Nephron progenitor cell (in vitro differentiated cells): ENCODE measurements at places on chromosomes 4 and X.
A peak's percentile ranks its signal among the peaks of the same experiment; 100 is the strongest.

DNA sequence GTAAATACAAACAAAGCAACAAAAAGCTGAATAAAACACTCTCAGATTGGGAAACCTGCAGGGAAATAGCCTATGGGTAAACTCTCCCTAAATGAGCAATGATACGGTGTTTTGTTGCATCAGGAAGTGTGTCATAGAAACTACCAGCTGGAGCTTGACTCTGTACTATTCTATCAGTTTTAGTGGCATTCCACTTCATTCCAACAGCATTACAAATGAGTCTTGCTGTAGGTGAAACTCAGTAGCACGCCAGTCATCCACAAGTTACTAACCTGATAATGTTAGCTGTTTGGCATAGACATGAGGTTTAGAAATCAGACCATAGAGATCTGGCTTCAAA, 24.9 kb downstream of the FGFBP1 start:
- H3K36me3 ChIP-seq: no peaks in the 10 kb centered on the region
- H3K4me3 ChIP-seq: no peak overlapping the region
- peaks cover 6% of the 10 kb centered on the region for H3K4me1 ChIP-seq
- H3K27ac ChIP-seq: no peak overlapping the region
- H3K27me3 ChIP-seq: peaks cover 9% of the 10 kb centered on the region

DNA sequence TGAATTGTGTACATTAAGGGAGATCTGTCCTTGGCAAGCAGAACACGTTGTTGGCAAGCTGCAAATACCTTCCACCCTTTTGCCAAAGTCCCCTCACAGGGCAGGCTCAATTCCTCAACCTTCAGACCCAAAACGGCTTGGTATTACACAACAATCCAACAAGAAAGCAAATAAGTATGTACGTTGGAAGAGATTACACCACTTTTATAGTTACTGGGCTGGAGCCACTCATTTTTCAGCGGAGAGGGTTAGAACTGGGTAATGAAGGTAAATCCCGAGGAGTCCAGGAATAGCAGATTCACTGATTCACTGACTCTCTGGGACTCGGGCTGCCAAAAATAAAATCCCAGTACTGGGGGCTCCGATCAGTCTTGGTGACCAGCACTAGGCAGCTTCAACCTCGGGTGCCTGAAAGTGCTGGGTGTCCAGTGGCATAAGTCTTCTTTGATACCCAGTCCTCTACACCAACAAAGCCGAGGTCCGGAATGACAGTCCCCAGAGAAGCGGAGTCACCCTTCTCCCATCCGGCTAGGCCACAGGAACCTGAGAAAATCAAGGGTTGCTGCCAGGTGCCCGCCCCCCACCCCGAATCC, 587 bp downstream of the TIMM8A start:
- DNase-seq: no peak
- H3K36me3 ChIP-seq: peaks cover 18% of the 10 kb centered on the region
- H3K27me3 ChIP-seq: no peaks in the 10 kb centered on the region
- H3K4me3 ChIP-seq: peak overlapping the region; percentile 89
- H3K27ac ChIP-seq: no peak overlapping the region

DNA sequence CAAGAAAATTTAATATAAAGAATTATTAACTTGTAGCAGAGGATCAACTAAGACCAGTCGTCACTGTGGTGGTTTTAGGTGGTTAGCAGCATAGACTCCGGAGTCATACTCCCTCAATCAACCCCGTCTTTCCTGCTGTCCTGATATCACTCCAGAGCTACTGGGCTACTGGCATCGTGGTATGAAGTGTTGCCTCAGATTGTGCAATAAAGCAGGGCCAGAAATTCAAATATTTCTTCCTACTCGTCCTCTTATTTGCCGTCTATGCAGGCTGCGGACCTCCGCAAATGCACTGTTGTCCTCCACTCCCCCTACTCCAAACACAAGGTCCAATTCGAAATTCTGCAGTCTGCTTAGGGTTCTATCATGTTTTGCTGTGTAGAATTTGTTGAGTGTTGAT, 1.2 kb upstream of the MAGEA10 start:
- no peaks in the 10 kb centered on the region for H3K4me1 ChIP-seq
- no peak for DNase-seq

- H3K27ac ChIP-seq: no peak overlapping the region
- H3K4me3 ChIP-seq: no peak overlapping the region
- no peak for DNase-seq
- no peaks in the 10 kb centered on the region for H3K27me3 ChIP-seq
- no peaks in the 10 kb centered on the region for H3K36me3 ChIP-seq
Observed at GRCh38 chr4:21652508-21653231, 295.9 kb downstream of the KCNIP4 start.

DNA sequence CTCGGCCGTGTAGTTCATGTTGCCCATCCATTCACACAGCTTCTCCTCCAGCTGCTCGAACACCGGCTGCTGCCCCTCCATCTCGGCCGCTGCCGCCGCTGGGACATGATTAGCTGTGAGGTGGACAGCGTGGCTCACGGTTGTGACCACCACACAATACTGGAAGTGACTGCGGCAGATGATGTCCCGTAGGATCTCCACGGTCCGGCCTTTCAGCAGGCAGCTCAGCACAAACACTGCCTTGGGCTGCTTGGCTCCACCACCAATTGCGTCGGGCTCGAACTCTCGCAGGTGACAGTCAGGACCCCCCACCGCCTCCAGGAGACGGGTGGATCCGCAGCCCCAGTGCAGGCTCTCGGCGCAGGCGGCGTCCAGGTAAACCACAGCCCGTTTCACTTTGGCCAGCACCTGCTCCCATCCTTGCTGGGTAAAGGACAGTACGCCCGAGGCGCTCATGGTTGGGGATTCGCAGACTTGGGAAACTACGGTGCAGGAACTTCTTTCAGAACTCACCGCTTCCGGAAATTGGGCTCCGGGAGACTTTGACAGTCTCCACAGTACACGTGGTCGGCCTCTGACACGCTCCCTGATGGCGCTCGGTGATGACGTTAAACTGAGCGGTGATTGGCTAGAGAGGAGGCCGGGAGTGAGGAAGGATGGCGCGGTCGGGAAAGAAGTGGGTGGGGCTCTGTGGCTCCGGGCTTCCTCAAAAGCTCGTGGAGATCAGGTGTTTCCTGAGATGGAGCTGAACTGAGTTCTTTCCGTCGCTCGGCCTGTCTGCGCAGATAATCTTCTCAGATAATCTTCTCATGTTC, at the start of gene SCFD2:
SCFD2 (minus strand) TSS at position 576 of the 815 bp plus-strand sequence.
- DNase-seq: peak; percentile 92
- H3K4me1 ChIP-seq: peaks cover 35% of the 10 kb centered on the region
- H3K36me3 ChIP-seq: no peaks in the 10 kb centered on the region

GRCh38 chrX:53135581-53135980, 41.6 kb downstream of the KANTR start:
- H3K36me3 ChIP-seq: peaks cover 46% of the 10 kb centered on the region
- DNase-seq: no peak
- peaks cover 12% of the 10 kb centered on the region for H3K27me3 ChIP-seq

- no peaks in the 10 kb centered on the region for H3K27me3 ChIP-seq
- no peak overlapping the region for H3K27ac ChIP-seq
- H3K36me3 ChIP-seq: no peaks in the 10 kb centered on the region
Observed at GRCh38 chrX:35445912-35446311, 352.2 kb upstream of the MAGEB16 start.

DNA sequence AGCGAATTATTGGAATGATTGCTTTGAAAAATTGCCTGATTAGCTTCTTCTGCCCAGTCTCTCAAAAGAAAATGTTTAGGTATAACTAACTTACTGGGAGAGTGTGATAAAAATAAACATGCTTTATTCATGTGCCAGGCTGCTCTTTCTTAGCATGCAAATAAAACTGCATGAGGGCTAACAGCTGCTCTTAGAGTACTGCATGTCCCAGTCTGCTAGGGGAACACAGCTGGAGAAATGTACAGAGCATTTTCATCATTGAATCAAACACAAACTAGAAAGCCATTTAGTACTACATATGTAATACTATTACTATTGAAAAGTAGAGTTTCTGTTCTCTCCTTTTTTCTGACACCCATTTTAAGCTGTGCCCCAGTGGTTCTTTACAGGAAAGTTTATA, 726.0 kb downstream of the GRID2 start:
- H3K4me3 ChIP-seq: no peak overlapping the region
- no peaks in the 10 kb centered on the region for H3K27me3 ChIP-seq
- no peak for DNase-seq
- no peaks in the 10 kb centered on the region for H3K36me3 ChIP-seq
- H3K27ac ChIP-seq: no peak overlapping the region
- H3K4me1 ChIP-seq: no peaks in the 10 kb centered on the region

DNA sequence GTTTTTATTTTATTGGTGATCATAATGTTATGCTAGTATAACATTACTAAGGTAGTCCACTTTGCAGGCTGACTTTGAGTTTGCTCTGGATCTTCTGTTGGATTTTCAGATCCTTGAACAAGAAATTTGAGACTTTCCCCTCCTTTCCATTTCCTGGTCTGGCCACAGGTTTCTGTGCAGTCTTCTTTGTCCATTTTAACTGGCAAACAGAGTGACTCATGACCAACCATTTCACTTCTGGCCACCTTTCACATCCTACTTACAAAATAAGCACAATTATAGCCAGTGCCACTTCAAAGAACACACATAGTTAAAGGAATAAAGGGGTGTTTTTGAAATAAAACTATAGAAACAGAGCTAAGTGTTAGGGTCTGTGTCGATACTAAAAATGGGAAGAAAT, 8.4 kb downstream of the ANK2 start:
- no peak for DNase-seq
- peaks cover 4% of the 10 kb centered on the region for H3K4me1 ChIP-seq
- H3K27me3 ChIP-seq: no peaks in the 10 kb centered on the region
- H3K27ac ChIP-seq: no peak overlapping the region
- H3K36me3 ChIP-seq: no peaks in the 10 kb centered on the region

DNA sequence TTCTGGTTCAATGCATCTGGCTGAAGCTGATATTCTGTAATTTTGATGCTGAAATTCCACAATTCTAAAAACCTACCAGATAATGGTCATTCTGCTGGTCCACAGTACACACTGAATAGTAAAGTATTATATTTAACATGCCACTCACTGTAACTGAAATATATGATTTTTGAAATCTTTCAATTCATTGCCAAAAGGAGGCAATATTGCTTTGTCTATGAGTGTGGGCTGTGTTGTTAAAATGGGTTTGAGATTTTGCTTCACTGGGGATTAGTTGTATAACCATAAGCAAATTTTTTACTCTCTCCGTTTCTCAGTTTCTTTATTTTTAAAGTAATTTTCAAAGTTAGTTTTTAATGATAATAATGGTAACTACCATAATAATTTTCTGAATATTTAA, 1404.1 kb upstream of the IGFBP7 start:
- H3K4me1 ChIP-seq: no peaks in the 10 kb centered on the region
- no peak overlapping the region for H3K27ac ChIP-seq
- no peak for DNase-seq
- no peaks in the 10 kb centered on the region for H3K36me3 ChIP-seq
- H3K27me3 ChIP-seq: peaks cover 2% of the 10 kb centered on the region

GRCh38 chrX:109036624-109037023, 300.3 kb upstream of the IRS4 start:
- DNase-seq: no peak
- no peak overlapping the region for H3K27ac ChIP-seq
- peaks cover 9% of the 10 kb centered on the region for H3K4me1 ChIP-seq
- H3K4me3 ChIP-seq: no peak overlapping the region
- no peaks in the 10 kb centered on the region for H3K27me3 ChIP-seq
- no peaks in the 10 kb centered on the region for H3K36me3 ChIP-seq

DNA sequence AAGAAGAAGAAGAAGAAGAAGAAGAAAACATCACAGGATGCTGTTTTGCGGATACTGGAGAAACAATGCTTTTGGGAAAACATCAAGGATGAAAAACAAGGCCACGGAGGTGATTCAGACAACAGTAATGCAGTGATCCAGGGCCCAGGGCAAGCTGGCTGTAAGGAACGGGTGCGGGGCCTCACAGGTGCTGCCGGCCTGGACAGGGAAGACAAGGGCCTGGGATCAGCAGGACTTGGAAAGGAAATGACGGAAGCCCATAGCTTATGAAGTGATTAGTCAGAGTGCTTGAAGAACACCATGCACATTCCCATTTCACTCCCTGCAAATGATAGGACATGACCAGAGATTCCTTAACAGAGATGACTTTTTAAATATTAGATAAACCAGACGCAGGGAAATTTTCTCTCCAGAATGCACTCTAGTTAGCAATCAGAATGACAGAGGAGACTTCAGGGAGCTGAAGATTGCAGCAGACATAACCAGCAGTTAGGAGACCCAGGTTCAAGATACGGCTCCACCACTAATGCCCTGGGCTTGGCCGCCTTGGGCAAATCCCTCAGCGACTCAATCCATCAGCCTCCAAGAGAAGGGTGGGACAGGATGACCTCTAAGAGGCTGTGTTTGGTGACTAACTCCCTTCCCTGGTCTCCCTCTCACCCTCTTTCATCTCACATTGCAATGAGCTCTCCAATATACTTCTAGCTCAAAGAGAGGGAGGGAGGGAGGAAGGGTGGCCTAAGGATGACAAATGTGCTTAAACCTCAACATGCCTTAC, 54.1 kb downstream of the APBB2 start:
- peaks cover 4% of the 10 kb centered on the region for H3K4me1 ChIP-seq
- peaks cover under 1% of the 10 kb centered on the region for H3K36me3 ChIP-seq
- peaks cover 3% of the 10 kb centered on the region for H3K27me3 ChIP-seq
- DNase-seq: no peak
- no peak overlapping the region for H3K4me3 ChIP-seq
- H3K27ac ChIP-seq: no peak overlapping the region

GRCh38 chr4:1462009-1462767, 55.9 kb upstream of the NKX1-1 start:
- H3K27me3 ChIP-seq: peaks cover 61% of the 10 kb centered on the region
- H3K4me1 ChIP-seq: peaks cover 25% of the 10 kb centered on the region
- no peak overlapping the region for H3K4me3 ChIP-seq
- no peak for DNase-seq
- no peaks in the 10 kb centered on the region for H3K36me3 ChIP-seq
- H3K27ac ChIP-seq: no peak overlapping the region
